ENCODE measurements at places on chromosomes 3 and 15. TPM values are rescaled to one million over a fixed set of nuclear protein-coding genes. Genes with fewer than 3 reads are reported as not detected.

DNA sequence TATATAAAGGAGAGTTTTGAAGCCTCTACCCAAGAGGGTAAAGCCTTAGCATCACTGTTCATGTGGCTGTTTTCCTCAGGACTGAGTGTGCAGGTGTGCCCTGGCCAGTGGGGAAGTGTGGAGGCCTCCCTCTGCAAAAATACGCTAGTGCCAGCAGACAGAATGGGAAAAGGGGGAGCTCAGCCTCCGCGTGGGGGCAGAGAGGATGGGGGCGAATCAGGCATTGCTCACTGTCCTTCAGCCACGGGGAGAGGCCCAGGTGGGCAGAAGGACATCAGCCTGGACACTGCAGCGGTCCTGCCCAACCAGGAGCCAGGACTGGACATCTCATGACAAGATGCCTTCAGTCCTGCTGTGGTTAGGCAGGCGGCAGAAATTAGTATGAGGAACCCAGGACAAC is 10.1 kb downstream of the LTF start:
- DNase-seq = no peak

DNA sequence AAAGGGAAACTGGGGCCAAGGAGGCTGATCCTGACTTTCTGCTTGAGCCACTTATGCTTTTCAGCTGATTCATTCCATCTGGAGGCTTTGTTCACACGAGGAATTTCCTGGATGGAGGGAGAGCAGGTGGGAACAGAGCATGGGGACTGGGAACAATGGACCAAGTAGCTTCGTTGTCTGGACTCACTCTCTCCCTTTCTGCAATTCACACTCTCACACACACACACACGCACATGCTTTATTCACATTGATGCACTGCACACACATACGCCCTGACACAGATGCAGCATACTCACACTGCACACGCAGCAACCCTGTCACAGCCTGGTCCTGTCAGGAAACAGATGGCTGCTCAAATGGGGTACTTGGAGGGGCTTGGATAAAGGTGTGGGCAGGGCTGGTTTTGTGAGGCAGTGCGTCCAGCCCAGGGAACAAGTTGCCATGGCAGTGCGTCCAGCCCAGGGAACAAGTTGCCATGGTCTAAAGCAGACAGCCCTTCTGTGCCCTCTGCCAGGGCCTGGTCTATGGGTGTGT is 19.8 kb upstream of the CHCHD6 start:
- no peak for DNase-seq

- no peak for DNase-seq
Observed at GRCh38 chr3:153171918-153172317, 9.9 kb downstream of the RAP2B start.

DNA sequence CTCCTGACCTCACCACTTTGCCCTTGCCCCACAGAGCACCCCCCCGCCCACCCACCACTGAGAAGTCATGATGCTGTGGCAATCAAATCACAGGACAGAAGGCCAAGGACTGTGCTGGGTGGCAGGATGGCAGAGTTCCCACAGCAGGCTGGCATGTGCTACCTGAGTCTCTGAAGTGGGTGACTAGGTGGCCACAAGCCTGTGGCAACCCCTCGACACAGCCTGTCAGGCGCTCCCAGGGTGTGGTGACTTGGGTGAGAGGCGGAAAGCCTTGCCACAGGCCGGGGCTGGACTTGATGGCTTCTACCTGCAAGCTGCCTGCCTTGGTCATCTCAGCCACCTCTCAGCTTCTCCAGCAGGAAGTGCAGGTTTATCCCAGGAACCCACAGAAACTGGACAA is 15.6 kb upstream of the DUSP7 start:
- DNase-seq = no peak

DNA sequence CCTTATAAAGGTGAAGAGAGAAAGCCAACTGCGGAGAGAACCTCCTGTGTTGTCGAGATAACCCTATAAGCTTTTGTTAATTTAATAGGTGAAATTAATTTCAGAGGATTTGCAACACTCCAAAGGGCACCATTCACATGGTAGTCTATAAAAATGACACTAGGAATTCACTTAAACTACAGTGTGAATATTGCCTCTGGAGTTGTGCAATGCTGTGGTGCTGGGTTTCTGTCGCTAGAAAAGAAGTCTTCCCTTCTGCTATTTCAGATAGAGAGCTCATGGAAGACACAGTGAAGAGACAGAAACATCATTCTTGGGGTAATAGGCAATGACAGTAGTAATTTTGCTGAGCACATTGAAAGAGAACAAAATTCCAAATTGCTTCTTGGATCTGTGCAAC is 28.8 kb upstream of the PROK2 start:
- no peak for DNase-seq

DNA sequence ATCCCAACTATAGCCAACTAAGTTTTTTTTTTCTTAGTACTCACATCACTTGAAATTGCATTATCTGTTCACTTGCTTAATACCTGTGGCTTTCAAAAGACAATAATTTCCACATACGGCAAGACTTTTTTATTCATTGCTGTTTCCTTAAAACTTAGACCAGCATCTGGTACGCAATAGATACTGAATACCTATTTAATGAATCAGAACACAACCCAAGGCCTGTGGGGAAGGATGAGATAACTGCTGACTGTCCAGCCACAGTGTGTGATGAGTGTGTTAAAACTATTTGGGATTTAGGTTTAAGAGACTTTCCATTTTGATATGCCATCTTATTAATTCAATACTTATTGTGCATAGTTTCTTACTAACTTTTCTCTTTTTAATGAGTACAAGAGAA is 988.7 kb downstream of the NTRK3 start:
- no peak for DNase-seq

GRCh38 chr15:62977952-62978811 is 64.4 kb upstream of the TPM1 start:
- no peak for DNase-seq

DNA sequence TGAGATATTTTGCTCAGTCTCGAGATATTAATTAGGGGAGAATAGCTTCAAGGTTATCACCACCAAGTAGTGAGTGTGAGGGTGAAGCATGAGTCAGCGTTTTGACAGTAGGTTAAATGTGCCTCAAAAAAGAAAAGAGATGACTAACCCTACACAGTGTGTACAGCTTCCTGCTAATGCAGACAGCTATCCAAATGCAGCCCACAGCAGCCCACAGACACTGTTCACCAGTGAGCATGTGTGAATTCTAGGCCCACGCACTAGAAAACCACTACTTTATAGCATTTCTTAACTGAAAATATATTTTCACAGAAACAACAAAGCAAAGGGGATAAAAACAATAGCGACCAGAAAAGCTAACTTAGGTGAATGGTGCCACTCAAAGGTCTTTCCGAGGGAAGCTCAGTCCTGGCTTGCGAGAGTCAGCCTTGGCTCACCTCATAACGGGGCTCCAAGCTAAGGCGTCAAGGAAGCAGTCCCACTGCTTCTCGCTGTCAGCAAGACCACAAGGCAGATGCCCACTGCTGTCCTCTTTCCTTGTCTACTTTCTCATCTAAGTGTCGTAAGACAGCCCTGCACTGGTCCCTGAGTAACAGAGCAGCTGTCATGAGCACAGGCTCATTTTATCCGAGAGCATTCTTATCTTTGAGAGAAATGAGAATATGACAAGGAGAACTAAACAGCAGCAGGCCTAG is 47.6 kb downstream of the TXNRD3 start:
- DNase-seq = no peak

- no peak for DNase-seq
Observed at GRCh38 chr3:37183375-37183831, 9.0 kb upstream of the LRRFIP2 start.

DNA sequence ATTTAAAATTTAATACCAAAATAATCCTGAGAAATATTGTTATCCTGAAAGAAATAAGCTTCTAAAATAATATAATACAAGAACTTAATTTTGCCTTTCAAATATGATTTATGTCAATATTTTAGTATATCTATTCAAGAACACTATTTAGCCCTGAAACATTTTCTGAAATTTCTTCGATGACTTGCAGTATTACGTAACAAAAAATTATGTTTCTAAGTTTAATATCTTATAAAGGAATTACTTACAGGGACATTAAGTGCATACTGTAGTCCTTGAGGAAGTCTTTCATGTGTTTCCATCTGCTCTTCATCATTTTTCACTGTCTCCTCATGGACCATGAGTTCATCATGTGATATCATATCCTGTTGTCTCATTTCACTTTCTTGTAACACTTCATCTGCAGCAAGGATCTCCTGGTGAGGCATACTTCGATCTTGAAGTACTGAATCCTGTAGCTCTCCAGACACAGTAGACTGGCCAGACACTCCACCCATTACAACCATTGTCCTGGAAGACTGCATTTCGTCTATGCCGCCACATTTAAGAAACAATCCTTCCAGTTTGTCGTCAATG is 62.0 kb downstream of the ZNF148 start:
- no peak for DNase-seq

DNA sequence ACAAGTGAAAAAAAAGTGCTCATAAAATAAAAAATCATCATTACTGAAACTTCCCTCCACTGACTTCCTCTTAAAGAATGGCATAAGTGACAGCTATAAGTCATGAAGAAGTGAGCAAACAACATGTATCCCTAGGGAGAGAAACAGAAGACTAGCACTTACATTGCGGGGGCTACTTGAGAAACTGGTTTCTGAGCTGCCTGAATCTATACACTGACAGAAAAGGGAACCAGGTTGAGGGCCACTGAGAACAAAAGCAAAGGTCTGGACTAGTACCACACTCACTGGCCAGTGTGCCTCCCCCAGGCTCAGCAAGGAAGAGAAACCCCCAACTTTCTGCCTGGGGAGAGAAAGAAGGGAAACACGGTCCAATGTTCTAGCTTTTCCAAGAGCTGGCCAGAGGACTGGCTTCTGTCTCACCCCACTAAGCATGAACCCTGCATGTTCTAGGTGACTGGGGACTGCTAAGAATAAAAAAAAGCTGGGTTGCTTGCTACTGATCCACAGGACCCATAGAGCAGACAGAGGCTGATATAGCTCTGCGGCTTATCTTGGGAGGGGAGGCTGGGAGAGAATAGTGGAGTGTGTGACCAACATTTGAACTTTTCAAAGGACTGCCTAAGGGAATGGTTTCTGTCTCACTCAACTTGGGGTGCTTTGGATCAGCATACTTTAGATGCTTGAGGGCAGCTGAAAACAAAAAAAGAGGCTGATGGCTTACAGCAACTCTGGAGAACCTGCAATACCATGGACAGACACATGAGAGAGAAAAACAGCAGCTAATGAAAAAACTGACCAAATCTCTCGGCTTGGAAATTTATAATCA is 8.1 kb downstream of the RAD18 start:
- no peak for DNase-seq

DNA sequence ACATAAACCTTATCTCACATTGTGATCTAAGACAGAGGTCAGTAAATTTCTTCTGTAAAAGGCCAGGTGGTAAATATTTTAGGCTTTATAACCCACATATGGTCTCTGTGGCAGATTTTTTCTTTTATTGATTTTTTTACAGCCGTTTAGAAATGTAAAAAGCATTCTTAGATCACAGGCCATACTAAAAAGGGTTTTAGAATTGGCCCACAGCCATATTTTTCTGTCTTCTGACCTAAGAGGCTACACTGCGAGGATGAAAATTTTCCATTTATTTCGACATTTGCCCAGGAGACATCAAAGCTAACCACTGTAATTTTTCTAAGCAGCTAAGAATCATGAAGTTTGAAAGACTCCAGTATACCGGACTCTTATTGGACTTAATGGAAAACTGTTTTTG is 377.2 kb upstream of the SGO1 start:
- no peak for DNase-seq

DTX3L gene
- polyA plus RNA-seq = 13.7 TPM

YEATS2 gene
- polyA plus RNA-seq = 43.6 TPM

GRM7 gene
- polyA plus RNA-seq = 2.0 TPM

SCN5A gene
- 1.1 TPM for polyA plus RNA-seq

RYR3 gene
- polyA plus RNA-seq = 2.5 TPM

HES1 gene
- polyA plus RNA-seq = 96.6 TPM

SI gene
- not detected for polyA plus RNA-seq

ARL14 gene
- polyA plus RNA-seq = 0.23 TPM

GRK7 gene
- polyA plus RNA-seq = 0.18 TPM

Measured in left renal cortex interstitium (tissue), 4 donors.